ENCODE measurements at places on chromosomes 3 and 15.
A peak's percentile ranks its signal among the peaks of the same experiment; 100 is the strongest.

GRCh38 chr3:41200669-41201021 lies 1.3 kb downstream of the CTNNB1 start:
- DNase-seq, result peak; percentile 35

GRCh38 chr15:28885630-28886430 lies at the start of gene APBA2:
TSS of gene APBA2 (plus strand) at chr15:28885974. CDS start at chr15:29053885, 167,911 bp downstream.
- DNase-seq, result peak; percentile 43

DNA sequence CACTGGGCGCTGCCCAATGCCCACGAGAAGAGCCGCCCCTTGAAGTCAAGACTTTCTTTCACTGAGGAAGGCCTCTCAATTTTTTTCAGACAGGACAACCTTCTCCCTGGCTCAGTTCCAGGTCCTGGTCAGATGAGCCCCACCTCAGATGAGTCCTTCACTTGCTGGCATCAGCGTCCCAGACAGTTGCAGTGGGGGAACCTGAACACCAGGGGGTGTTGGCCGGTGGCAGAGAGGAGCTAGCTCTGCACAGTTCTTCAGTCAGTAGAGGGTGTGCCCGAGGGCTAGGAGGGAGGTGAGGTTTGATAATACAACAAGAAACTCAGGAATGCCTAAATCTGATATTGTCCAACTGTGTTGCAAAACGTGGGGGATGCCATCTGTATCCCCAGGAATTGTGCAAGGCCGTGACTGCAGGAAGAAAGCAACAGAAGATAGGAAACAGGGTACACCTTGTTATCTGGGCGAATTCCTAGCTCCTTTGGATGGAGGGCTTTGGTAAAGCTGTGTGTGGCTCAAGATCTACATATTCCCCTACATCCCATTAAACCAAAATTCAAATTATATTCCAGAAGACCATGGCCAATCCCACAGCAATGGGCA lies 34.3 kb downstream of the CCR3 start:
- DNase-seq, result peak; percentile 33

- DNase-seq, result no peak
These were observed 34.0 kb downstream of the SPTSSB start for GRCh38 chr3:161337311-161337710.

- no peak for DNase-seq
These were observed 43.5 kb downstream of the ATP13A5 start for GRCh38 chr3:193335031-193335430.

- DNase-seq, result no peak
These were observed 6.1 kb downstream of the RASGRP1 start for GRCh38 chr15:38558372-38559059.

GRCh38 chr15:93583552-93583951 lies 494.5 kb upstream of the RGMA start:
- no peak for DNase-seq

- no peak for DNase-seq
These were observed 133.9 kb upstream of the PLXNA1 start for GRCh38 chr3:126848991-126849390.

- DNase-seq, result no peak
These were observed 5.7 kb downstream of the LYSMD2 start for GRCh38 chr15:51731549-51732267.

- DNase-seq, result no peak
These were observed 87.2 kb upstream of the MLF1 start for GRCh38 chr3:158483701-158484235.

GRCh38 chr15:48062148-48062872 lies 58.5 kb upstream of the SLC24A5 start:
- DNase-seq, result no peak

GRCh38 chr15:92527197-92527596 lies 128.4 kb downstream of the FAM174B start:
- no peak for DNase-seq

Data from AG20443 (cell line).